ENCODE measurements at places on chromosomes 12 and 14.

GRCh38 chr12:53995002-53995377, 5.0 kb upstream of the HOXC9 start:
- DNase-seq: no peak

- no peak for DNase-seq
Observed at GRCh38 chr14:75023108-75023507, 20.4 kb downstream of the EIF2B2 start.

GRCh38 chr14:54168489-54168888, 211.9 kb upstream of the BMP4 start:
- no peak for DNase-seq

DNA sequence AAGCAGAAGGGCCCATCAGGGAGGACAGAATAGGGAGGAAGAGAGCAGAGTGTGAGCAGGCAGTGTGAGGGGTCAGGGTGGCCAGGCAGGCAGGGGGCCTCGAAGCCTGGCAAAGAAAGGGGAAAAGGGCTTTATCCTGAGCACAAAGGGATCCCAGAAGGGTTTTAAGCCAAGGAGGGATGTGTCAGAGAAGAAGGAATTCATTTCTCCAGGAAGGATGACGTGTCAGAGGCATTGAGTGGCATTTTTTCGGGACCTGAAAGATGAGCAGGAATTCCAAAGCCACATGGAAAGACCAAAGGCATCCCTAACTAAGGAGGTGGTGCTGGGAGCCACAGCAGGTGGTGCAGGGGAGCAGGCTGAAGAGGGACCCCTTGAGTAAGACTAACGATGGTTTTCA, 132.1 kb downstream of the DICER1 start:
- no peak for DNase-seq

DNA sequence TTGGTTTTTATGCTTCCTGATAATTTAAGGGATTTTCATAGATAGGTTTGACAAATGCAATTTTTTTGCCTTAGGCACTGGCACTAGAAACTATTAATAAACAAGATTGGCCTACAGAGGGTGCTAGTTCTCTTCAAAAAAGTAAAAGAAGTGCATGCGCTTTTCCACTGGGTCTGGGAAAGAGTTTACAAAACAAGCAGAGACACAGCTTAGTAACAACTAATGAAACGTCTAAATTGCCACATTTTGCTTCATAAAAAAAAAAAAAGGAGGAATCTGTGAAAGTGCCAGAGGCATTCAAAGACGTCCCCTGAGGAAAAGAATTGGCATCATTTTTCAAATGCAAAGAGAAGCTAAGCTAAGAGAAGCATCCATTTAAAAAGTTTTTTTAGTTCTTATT, 58.3 kb upstream of the EEA1 start:
- peak; percentile 56 for DNase-seq

GRCh38 chr12:107235600-107235999, 142.3 kb upstream of the CRY1 start:
- DNase-seq: no peak

DNA sequence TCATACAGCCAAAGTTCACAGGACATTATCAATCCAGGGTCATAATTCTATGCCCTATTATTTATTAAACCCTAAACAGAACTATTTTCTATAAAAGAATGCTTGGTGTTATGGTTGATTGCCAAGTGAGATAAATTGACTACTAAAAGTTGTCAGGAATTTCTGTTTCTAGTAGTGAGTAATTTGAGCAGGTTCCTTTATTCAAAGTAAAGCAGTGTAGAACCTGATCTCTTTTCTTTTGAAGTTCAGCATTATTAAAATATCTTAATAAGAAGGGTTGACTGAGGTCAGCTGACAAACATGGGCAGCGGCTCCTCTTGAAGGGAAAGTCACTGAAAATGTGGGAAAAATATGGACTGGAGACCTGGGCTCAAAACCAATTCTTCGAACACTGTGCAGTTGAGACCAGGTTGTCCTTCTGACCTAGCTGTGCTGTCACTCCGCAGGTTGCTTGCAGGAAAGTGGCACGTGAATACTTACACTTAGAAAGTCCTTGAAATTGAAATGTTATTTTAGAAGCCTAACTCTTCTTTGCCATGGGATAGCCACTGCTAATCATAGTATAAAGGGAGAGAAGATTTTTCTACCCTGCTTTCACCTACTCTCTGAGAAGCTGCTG, 141.0 kb downstream of the RASSF9 start:
- no peak for DNase-seq

- no peak for DNase-seq
Observed at GRCh38 chr12:66836623-66837310, 157.9 kb upstream of the GRIP1 start.

DNA sequence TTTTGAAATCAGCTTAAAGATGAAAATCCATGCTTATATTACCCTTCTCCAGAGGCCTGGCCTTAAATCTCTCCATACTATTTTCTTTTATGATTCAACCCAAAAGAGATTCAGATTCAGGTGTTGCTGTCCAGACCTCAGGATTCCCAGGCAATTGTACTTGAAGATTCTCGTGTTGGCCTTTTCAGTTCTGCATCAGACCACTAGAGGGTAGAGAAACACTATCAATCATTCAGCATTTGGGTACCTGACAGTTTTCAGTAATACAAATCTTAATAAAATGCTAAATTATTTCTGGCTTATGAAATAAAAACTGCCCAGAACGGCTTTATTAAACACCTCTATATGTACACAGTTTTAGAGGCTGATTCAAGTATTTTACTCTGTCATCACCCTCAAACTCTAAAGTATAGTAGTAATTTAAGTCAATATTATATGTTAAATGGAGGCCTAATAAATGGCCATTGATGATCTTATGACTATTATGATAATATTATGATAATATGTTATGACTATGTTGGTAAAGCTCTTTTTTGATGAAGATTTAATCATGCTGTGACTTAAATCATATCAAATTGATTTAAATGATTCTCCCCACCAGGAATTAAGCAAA, 301.1 kb downstream of the DUSP6 start:
- DNase-seq: peak; percentile 48

- DNase-seq: peak; percentile 41
Observed at GRCh38 chr12:42129595-42130204, 15.0 kb downstream of the GXYLT1 start.

DNA sequence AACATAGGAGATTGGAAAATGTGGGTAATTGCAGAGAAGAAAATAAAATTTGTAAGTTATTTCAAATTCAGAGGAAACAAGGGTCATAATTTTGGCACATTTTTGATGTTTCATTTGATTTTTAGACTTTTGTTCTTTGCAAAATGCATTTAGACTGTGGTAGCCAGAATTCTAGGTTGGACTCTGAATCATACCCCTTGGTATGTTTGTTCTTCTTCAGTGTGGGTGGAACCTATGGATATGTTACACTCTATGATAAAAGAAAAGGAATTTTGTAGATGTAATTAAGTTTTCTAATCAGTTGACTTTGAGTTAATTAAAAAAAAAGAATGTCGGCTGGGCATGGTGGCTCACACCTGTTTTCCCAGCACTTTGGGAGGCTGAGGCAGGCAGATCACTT, 827.0 kb downstream of the AACS start:
- no peak for DNase-seq

GRCh38 chr14:96930526-96930925, 133.3 kb downstream of the VRK1 start:
- no peak for DNase-seq

DNA sequence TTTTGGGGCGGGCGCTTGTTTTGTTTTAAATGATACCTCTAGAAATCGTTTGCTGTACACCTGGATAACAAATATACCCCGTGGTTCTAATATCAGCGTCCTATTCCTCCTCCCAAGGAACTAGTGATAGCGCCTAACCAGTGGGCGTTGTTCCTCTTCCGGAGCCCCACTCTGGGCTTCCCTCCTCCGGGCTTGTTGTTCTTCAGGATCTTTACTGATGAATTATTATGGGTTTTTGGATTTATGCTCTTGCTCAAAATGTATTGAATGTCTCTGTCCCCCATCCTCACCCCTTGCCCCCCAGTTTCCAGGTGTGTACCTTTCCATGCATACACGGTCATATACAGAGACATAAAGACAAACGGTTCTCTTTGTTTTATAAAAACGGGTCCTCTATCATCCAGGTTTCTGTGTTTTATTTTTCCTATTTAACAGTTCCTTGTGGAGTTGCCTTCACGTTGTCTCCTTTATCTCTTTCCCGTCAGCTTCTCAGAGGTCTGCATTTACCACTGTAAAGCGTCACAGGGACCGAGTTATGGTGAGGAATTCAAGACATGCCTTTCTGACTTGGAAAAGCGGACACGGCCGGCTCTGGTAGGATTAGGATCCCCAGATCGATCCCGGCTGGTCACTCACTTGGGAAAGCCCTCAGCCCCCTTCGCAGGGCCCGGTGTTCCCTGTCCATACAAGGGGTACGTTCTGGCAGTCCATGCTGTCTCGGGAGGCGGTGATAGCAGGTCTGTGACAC, 655 bp upstream of the PLEKHG3 start:
- DNase-seq: no peak

DNA sequence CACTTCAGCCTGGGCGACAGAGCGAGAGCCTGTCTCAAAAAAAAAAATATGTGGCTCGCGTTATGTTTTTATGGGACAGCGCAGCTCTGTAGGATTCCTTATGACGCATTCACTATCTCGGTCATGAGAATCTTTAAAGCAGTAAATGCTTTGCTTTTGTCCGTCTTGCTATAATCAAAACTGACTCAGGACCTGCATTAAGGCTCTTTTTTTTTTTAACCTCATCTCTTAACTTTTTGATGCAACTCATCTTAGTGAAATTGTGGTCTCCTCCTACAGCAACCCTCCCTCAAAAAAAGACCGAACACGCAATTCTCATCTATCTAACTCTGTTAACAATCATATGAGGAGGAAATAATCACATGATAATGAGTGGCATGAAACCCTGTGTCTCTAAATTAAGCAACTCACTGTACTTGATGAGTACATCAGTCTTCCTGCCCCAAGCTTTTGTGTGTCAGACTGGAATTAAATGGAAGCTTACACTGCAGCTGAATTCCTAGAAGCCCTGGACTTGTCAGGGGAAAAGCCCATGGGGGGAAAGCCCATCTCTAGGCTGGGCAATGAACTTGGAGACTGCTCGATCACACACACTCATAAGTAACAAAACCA, 4.3 kb downstream of the P2RX4 start:
- DNase-seq: peak; percentile 58

GRCh38 chr12:41234692-41235091, 46.6 kb downstream of the PDZRN4 start:
- DNase-seq: no peak

DNA sequence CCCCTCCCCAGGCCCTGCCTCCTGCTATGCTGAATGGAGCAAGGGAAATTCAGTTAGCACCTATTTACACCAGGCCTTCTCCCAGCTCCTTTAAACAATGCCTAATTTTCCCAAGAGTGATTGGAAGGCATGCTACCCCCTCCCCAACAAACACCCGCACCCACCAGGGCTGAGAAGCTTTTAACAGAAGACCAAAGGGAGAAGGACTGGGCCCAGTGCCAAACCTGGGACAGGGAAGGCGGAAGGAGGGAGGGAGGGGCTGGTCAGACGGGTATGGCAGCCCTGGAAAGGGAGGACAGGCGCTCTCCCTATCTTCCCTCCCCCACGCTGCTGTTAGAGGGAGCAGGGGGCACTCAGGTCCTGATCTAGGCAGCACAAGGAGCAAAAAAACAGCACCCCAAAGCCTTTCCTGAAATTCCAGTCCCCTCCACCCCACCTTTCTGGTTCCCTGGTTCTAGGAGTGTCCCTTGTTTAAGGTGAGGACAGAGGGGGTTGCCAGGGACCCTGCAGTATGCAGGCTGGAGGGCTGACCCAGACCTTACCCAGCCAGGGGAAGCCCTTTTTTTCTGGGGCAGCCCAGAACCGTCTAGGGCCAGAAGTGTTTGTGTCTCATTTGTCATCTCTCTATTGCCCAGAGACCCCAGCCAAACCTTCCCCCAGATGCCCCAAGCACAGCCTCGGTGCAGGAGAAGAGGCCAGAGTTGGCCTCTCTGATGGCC, 2.4 kb upstream of the KRT8 start:
- DNase-seq: peak; percentile 75

DNA sequence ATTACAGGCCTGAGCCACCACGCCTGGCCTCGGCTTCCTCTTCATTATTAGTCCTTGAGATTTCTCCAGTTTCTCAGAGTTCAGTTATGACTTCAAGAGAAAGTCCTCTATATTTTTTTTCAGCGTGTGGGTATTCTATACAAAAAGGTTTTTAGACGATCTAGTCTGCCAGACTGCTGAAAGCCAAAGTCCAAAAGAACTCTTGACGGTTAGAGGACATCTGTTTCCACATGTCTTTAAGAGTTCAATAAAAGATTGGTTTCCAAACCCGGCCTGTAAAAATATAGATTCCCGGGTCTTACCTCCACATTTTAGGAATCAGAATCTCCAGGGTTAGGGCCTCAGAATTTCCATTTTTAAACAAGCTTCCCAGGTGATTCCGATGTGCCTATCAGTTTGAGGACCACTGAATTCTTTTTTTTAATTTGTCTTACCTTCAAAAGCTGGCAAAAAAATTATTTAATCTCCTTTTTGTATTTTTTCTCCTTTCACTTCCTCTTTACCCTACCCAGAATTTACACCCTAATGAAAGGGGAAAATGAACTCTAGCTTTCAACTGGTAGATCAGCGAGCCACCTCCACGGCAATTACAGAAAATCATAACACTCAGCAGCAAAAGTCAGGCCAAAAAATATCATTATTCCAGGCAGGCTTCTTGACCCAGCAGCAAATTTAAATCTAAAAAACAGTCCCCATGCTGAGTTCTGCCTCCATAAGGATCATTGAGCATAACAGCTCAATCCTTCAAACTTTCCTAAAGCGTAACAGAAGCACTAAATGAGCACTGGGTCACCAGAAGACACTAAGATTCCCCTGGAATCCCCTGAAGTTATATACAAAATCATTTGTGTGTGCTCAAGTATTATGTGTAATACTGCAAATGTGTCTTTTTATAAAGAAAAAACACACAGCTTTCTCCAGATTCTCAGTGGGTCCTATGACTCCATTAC, 8.7 kb downstream of the NT5DC3 start:
- no peak for DNase-seq

DNA sequence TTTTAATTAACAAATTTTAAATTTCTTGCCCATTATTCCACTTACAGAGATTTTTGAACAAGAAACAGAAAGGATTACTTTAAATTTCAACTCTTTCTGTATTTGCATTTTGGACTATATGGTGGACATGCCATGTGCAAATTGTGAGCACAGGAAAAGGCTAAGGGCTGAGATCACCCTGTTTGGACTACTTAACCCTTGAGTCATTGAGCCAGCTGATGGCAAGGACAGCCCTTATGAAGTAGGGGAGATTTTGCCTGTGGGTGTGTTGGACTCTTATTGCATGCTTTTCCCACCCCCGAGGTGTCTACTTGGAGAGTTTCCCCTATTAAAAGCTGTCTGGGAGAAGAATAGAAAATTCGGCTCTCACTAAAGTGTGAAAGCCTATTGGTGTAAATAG, 17.2 kb downstream of the DERA start:
- DNase-seq: peak; percentile 74

- no peak for DNase-seq
Observed at GRCh38 chr14:32403688-32404087, 74.6 kb downstream of the AKAP6 start.

- DNase-seq: no peak
Observed at GRCh38 chr14:90539496-90539775, 142.6 kb downstream of the CALM1 start.

DNA sequence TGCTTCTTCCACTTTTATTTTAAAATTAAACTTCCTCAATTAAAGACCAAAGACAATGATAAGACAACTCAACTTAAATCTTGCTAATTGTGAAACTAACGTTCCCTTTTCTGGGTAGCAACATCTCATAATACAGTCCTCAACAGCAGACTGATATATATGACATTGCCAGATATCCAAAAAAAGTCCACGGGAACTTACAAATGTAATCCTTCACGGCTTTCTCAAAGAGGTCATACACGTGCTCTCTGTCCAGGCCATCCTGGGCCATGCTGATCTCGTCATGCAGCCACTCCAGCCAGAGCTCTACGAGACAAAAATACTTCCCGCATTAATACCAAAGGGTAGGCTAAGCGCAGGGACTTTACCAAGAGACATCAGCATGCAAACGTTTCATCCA, 13.3 kb downstream of the SART3 start:
- no peak for DNase-seq

All from A172 (cell line).